Nephron progenitor cell (in vitro differentiated cells): ENCODE measurements at places on chromosomes 6 and 20.

DNA sequence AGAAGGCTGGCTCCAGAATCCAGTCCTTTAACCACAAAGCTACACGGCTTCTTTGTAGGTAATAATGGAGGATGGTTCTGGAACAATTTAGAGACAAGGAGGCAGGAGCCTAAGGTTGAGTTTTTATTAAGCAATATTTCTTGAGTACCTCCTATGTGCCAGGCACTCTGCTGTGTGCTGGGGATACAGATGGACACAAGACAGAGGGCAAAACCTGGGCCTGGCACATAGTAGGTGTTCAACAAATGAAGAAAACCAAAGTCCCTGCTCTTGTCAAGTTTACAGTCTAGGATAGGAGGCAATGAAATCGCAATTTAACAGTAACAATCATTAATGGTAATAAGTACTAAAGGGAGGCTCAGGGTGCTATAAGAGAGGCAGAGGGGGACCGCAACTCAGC is 17.4 kb downstream of the CCM2L start:
- no peak for DNase-seq

DNA sequence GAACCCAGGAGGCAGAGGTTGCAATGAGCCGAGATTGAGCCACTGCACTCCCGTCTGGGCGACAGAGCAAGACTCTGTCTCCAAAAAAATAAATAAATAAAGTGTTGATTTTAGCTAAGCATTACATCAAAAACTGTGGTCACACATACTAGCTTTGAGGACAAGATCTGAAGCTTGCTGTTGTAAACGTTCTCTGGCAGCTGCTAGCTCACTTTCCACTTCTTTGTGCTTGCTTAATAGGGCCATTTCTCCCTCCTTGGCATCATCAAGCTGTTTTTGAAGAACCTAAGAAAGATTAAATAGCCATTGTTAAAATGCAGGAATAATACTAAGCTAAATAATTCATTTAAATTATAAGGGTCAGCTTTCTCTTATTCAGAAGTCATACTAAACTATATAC is 55.7 kb downstream of the FAM184A start:
- DNase-seq, result no peak

- DNase-seq, result no peak
Measured at GRCh38 chr6:118912646-118913045, 18.7 kb downstream of the ASF1A start.

DNA sequence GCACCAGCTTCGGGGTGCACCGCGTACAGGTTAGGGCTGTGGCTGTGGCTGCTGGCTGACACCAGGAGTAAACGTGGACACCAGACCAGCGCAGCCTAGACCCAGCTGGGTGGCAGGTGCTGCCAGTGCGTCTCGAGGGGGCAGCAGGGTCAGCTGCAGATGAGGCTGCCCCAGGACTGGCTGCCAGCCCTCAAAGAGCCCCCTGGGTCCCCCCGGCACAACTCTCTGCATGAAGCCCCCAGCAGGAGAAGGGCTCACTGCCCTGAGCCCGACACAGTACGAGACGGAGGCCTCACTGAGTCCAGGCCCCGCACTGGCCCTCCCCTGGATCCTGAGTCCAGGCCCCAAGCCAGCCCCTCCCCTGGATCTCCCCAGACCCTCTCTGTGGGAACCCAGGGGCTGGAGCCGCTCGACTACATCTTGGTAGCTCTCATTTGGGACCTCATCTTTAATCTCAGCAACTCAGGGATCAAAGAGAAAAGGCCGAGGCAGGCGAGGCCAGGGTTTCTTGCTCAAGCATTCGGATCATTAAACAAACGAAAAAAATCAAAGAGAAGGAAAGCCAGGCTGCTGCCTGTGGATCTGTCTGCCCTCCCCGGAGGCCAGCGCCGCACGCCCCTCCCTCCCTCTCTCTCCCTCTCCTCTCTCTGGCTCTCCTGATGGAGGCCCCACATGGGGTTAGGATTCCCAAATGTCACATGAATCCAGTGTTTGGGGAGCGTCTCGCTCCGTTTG is 7.0 kb upstream of the NKAIN4 start:
- DNase-seq, result peak; percentile 59

DNA sequence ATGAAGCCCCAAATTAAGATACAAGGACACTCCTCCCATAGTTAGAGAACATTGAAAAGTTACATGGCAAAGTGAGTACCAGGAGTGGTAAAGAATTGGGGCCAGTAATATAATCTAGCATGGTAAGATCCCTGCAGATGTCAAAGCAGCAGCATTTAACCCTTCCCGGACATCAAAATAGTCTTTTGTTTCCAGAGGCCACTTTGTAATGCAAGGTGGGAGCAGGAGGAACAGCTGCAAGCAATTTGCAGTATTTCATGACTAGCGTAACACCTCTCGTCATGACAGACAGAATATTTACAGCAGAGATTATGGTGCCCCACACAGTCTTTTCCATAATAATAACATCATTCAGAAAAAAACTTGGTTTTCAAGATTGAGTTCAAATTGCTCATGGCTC is 123.2 kb upstream of the VGLL2 start:
- DNase-seq, result no peak

DNA sequence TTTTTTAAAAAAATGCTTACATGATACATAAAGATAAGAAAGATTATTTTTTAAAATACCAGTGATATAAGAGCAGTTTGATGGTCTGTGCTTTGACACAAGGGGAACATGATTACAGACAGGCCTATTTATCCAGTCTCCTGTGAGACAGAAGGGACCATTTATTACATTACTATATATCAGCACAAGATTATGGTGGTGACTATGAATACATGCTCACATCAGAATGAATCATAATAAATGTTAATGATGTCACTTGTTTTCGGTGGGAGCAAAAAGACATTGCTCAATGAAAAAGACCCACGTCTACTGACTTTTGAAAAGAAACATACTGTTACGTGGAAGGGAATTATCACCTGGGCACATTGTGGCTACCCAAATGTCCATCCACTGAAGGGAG is 455.1 kb downstream of the CDC5L start:
- no peak for DNase-seq

GRCh38 chr6:136326038-136326553 is 36.5 kb upstream of the BCLAF1 start:
- DNase-seq, result no peak

- DNase-seq, result no peak
Measured at GRCh38 chr6:128062882-128063603, 162.2 kb upstream of the THEMIS start.

GRCh38 chr6:31972709-31973350 is 892 bp upstream of the DXO start:
- no peak for DNase-seq

- DNase-seq, result no peak
Measured at GRCh38 chr20:483815-484644, 21.7 kb upstream of the TBC1D20 start.

DNA sequence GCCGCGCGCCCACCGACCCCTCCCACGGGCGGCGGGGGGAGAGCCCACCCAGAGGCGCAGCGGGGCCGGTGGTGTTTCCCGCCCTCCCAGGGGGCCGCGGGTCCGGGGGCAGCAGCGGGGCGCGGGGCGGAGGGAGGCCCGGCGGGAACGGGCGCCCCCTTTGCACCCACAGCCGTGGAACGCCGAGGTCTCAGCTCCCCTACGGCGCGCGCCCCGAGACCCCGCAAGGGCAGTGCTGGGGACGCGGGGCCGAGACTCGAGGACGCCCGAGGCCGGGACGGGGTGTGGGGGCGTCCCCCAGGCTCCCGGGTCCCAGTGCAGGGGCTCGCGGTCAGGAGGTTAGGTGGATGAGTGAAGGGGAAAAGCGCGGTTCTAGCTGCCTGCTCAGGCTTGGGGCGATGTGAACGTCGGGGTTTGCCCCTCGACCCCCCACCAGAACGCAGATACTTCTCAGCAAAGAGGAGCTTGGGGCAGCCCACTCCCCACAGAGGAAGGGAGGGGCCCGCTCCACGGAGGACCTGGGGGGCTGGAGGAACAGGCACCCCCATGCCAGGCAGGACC is 65.5 kb upstream of the BHLHE23 start:
- DNase-seq, result no peak

DNA sequence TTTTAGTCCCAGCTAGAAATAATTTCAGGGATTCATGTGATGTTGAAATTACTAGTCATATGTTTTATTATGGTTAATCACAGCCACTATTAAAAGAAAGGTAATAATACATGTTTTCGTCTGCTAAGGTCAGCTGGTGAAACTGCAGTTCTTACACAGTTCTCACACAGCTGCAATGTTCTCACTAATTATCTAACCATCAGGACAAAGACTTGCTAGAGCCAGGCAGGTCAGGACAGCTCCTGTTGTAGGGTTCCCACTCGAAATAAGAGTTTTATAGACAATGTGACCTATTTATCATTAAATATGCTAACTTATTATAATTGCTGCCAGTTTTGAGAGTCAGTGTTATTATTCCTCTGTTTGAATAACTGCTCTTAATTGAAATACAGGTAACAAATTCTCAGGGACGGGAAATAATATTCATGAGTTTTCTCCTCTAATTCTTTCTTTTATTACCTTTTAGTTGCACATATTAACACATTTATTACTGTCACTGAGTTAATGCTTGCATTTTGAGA is 97.9 kb downstream of the GJA1 start:
- DNase-seq, result no peak

GRCh38 chr6:103629613-103630012 is 1230.1 kb downstream of the HACE1 start:
- no peak for DNase-seq

DNA sequence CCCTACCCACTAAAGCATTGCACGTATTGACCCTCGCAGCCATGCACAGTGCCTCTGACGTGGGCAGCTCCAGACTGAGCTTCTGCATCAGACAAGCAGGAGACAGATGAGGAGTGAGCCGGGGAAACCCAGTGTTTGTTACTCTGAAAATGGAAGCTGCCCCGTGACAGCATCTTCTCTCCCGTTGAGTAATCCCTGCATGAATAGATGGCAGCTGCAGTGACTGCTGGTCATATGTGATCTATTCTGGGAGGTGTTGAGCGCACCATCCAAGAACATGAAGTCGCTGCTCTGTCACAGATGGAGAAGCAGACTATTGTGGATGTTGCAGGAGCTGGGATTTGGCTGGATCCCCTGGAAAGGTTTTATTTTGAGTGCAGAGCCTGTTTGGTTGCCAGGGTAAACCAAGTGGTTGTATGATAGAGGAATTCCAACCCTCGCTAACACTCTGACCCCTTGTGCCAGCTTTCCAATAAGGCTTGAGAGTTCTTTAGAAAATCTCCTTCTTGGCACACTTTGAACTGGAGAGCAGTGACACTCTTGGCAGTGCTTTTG is 242.2 kb downstream of the NRN1 start:
- no peak for DNase-seq

DNA sequence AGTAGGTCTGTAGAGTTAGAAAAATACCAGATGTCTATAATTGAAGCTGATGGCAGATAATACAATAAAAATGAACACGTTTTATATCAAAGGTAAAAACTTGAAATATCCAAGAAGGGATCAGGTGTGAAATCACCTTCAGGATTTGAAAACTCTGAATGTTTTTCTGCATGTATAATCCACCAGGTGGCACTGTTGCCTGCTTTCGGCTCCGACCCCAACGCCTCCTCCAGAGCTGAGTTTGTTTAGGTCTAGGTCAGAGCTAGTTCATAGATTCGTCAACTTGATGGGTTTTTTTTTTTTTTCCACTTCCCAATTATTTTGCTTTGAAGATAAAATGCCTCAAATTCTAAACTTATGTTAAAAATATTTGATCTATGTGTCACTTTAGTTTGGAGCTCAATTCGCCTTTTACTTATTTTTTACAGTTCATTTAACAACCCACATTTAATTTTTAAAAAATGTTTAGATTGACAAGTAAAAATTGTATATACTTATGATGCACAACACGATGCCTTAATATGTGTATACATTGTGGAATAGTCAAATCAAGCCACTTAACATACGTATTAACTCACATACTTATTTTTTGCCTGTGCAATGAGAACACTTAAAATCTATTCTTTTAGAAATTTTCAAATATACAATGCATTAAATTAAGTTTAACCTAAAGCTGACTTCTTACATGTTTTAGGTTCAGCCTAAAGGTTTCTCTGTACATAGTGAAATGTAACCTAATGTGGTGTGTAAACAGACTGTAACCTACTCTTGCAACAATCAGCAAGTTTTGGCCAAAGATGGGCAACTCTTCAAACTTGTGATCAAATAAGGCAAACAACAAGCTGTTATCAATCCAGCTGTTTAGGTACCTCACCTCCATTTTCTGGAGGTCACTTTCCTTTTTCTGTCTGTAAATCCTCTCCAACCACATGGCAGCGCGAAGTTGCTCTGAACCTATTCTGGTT is 39.4 kb upstream of the ENPP4 start:
- DNase-seq, result peak; percentile 61

GRCh38 chr6:144722154-144722737 is 437.1 kb downstream of the UTRN start:
- no peak for DNase-seq

GRCh38 chr6:24064106-24064505 is 61.9 kb upstream of the NRSN1 start:
- DNase-seq, result peak; percentile 10

DNA sequence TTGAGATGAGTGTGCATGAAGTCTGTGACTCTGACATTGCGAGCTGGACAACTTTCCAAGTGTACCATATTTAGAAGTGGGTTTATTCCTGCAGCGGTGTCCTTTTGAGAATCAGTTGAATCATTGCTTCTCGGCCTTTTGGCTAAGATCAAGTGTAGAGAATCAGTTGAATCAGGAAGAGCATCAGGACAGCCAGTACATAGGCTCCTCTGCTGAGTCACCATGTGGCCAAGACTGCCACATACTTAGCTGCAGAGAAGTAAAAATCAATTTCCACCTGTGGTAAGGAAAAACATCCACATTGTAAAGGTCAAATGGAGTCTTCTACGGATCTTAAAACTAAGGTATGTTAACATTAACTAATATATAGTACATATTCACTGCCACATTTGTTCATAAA is 428.4 kb upstream of the MARCKS start:
- DNase-seq, result no peak

DNA sequence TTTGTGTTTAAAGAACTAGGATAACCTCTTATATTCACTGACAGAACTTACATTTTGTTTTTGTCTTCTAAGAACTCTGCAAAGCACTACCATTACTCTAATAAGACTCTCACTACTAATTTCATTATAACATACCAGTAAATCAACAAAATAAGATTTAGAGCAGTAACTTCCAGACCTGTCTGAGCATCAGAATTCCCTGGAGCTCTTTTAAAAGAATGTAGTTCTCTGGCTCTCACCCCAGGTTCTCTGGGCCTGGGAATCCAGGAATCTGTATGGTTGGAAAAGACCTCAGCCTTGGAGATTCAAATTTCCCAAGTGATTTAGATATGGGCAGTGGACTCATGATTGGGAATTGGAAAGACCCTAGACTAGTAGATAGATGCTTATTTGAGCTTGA is 89.4 kb downstream of the JAG1 start:
- DNase-seq, result no peak

- no peak for DNase-seq
Measured at GRCh38 chr6:169573883-169574282, 127.9 kb downstream of the WDR27 start.

- DNase-seq, result no peak
Measured at GRCh38 chr6:147983581-147984366, 358.9 kb upstream of the SASH1 start.
